ENCODE measurements at places on chromosomes 5 and 9. TPM values are rescaled to one million over a fixed set of nuclear protein-coding genes. Genes with fewer than 3 reads are reported as not detected.

DNA sequence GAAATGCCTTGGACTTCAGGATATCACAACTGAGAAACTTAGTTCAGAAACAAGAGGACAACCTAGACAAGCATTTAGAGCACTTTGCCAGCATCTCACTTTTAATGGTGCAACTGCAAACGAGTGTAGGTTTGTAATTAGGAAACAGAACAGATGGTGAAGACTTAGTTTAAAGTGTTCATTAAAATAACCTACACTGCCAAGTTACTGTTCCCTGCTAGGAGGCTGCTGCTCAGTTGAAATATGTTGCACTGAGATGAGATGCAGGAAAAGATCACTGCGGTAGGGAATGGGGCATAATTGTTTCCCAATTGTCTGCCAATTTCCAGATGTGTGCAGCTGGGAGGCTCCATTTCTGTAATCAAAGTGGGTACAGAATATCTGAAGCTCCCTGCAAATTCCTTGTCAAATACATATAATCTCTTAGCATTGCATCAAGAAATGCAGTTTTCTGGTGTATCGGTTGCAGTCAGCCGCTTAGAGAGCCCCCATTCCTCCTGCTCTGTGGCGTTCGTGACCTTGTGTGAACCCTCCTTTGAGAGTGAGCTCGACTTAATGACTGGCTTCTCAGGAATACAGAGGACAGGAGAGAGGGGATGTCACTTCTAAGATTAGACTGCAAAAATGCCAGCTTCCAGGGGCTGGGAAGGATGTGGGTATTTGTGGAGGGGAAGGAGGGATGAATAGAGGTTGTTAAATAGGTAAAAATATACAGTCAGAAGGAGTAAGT, 448.9 kb downstream of the MED10 start:
- no peak for DNase-seq

Gene LSM11
- total RNA-seq = 3.6 TPM

Gene LECT2
- total RNA-seq = not detected

DNA sequence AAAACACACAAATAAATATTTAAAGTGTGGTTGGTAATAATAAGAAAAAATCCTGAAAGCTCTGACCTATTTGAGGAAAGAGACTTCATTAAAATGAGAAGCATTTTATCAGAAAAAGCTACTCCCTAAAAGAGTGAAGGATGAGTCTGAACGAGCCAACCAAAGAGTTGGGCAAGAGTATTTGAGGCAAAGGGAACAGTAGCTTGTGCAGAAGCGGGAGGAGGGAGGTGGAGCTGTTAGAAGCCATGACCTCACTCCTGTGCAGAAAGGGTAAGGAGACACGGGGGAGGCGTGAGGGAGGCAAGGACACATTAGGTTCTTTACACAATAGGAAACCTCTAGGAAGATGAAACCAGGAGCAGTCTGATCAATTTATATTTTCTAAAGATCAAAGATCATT, 29.4 kb downstream of the SH3RF2 start:
- DNase-seq = no peak

Gene IL17B
- not detected for total RNA-seq

Gene FAM163B
- not detected for total RNA-seq

Gene CATSPER3
- total RNA-seq = 0.99 TPM

GRCh38 chr5:146815411-146815810, 63.1 kb downstream of the PPP2R2B start:
- no peak for DNase-seq

Gene CDC25C
- not detected for total RNA-seq

GRCh38 chr5:147832541-147832940, 1.1 kb upstream of the SPINK1 start:
- no peak for DNase-seq

- DNase-seq = peak; percentile 40
These were observed 3.9 kb upstream of the MGAT1 start for GRCh38 chr5:180806351-180807011.

GRCh38 chr9:77938163-77938562, 93.4 kb downstream of the GNAQ start:
- DNase-seq = no peak

GRCh38 chr9:21465859-21466518, 16.1 kb downstream of the IFNE start:
- no peak for DNase-seq

Gene ELOVL7
- 16.7 TPM for total RNA-seq

Gene PLEKHG4B
- 9.5 TPM for total RNA-seq

GRCh38 chr9:131012396-131012917, 3.5 kb downstream of the LAMC3 start:
- DNase-seq = peak; percentile 57

DNA sequence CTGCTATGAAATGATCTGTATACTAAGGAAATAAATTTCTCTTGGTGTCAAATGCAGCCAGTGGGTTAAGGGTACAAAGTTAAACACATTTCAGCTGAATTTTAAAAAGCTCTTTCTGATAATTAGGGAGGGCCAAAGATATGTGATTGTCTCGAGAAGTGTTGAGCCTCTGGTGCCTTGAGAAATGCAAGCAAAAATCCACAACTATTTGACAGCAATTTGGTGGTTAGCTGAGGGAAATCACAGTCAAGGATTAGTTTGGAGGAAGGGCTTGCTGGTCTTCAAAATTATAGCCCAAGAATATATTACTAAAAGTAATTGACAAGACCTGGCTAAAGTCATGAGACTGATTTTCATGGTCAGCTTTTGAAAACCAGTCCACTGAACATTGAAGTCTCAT, 255.7 kb upstream of the PPP1R2B start:
- DNase-seq = no peak

Gene GALNT12
- total RNA-seq = 38.5 TPM

DNA sequence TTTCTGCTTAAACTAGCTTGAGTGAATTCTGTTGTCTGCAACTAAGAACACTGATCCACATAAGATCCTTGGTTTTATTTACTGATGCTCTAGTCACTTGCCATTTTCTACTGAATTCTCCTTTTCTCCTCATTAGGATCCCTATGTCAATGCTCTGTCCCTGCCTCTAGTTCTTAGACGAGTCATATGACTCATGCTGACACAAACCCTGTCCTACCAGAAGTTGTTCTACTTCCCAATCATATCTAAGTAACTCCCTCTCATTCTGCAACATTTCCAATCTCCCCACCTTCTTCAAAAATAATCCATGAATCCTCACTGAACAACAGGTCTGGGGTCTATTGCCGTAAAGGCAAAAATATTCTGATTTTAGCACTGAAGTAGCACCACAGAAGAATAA, 47.1 kb upstream of the DMRT1 start:
- DNase-seq = no peak
